ENCODE measurements at places on chromosomes 2 and 18. TPM values are rescaled to one million over a fixed set of nuclear protein-coding genes. Genes with fewer than 3 reads are reported as not detected.
A peak's percentile ranks its signal among the peaks of the same experiment; 100 is the strongest.

GRCh38 chr2:171741189-171741588 is 53.9 kb downstream of the DYNC1I2 start:
- no peak for DNase-seq
- no peaks in the 10 kb centered on the region for H3K4me1 ChIP-seq
- H3K27me3 ChIP-seq = no peaks in the 10 kb centered on the region
- H3K36me3 ChIP-seq = no peaks in the 10 kb centered on the region

GRCh38 chr18:816088-816653 is 4.1 kb upstream of the YES1 start:
- peaks cover 9% of the 10 kb centered on the region for H3K4me1 ChIP-seq
- H3K4me3 ChIP-seq = no peak overlapping the region
- H3K27me3 ChIP-seq = no peaks in the 10 kb centered on the region
- no peaks in the 10 kb centered on the region for H3K36me3 ChIP-seq
- no peak for DNase-seq
- H3K27ac ChIP-seq = no peak overlapping the region

DNA sequence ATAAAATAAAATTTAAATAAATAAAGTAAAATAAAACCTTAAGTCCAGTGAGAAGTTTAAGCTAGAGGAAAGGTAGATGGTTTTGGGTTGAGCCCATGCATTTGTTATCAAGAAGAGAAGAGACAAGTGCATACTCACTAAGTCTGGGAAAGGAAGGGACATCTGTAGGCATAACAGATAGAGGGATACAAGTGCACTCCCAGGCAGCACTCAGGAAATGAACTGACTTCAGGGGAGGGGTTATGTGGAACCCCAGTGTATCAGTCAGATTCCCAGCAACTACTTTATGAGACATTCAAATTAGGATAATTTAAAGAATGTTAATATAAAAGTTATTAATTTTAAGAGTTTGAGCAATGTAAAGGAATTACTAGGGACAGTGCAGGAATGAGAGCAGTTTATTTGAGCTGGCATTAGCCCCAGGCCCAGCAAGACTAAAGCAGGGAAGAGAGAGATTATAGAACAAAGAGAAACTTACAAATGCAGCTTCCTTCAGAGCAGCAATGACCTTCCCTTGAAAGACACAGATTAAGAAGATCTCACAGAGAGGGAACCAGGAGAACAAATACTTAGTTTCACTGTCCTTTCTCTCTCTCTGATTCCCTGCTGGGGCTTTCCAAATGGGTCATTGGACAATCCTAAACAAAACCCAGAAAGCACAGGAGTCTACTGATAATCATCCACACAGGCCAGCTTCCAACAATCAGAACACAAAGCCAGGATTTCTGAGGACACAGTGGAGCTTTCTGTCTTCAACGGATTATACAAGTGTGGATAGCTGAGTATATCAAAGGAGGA is 109.7 kb downstream of the ERBB4 start:
- H3K4me3 ChIP-seq = no peak overlapping the region
- no peak for DNase-seq
- H3K27ac ChIP-seq = no peak overlapping the region
- no peaks in the 10 kb centered on the region for H3K27me3 ChIP-seq
- H3K36me3 ChIP-seq = no peaks in the 10 kb centered on the region

GRCh38 chr2:18903750-18904149 is 314.4 kb upstream of the NT5C1B start:
- peaks cover 5% of the 10 kb centered on the region for H3K4me1 ChIP-seq
- no peaks in the 10 kb centered on the region for H3K36me3 ChIP-seq
- H3K27me3 ChIP-seq = no peaks in the 10 kb centered on the region
- no peak overlapping the region for H3K27ac ChIP-seq
- no peak overlapping the region for H3K4me3 ChIP-seq

Gene LDAH
- total RNA-seq = 1.6 TPM

Gene ANKRD36
- 1.6 TPM for total RNA-seq

DNA sequence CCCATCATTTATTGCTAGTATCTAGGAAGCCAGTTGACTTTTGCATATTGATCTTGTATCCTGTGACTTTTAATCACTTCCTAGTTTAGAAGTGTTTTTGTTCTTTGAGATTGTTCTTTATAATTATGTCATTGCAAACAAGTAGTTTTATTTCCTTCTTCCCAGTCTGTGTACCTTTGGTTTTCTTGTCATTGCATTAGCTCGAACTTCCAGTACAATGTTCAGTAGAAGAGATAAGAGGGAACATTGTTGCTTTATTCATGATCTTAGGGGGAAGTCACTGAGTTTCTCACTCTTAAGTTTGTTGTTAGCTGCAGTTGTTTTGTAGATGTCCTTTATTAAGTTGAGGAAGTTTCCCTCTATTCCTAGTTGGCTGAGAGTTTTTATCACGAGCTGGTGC is 61.0 kb downstream of the TRAPPC12 start:
- H3K36me3 ChIP-seq = no peaks in the 10 kb centered on the region
- no peak for DNase-seq
- H3K4me3 ChIP-seq = no peak overlapping the region
- no peaks in the 10 kb centered on the region for H3K27me3 ChIP-seq

DNA sequence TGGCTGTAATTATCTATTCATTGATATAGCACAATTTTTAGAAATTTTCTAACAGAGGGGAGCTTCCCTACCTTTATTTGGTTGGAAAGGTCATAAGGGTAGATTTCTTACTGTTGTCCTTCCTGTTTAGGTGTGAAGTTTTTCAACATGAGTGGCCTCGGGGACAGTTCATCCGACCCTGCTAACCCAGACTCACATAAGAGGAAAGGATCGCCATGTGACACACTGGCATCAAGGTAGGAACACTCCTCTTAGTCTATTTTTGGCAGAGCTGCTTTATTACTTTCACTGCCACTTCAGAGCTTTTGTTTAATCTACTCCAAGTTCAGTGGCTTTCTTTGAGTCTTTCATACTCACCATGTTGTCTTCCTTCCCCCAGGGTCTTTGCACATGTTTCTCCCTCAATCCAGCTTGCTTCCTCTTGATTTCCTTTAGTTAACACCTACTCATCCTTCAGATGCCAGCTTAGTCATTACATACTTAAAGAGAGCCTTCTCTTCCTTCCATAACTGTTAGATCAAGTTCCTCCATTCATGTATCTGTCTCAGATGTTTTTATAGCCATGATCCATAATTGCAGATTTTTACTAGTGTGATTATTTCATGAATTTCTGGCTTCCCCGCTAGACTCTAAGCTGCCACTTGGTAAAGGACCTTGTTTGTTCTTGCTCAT is 134.5 kb downstream of the PTRHD1 start:
- peaks cover 46% of the 10 kb centered on the region for H3K4me1 ChIP-seq
- peak overlapping the region; percentile 73 for H3K27ac ChIP-seq
- H3K36me3 ChIP-seq = no peaks in the 10 kb centered on the region
- H3K4me3 ChIP-seq = peak overlapping the region; percentile 4

- DNase-seq = no peak
- H3K4me1 ChIP-seq = no peaks in the 10 kb centered on the region
- H3K4me3 ChIP-seq = no peak overlapping the region
- no peak overlapping the region for H3K27ac ChIP-seq
- no peaks in the 10 kb centered on the region for H3K36me3 ChIP-seq
Measured at GRCh38 chr18:25533218-25533617, 181.3 kb upstream of the ZNF521 start.

DNA sequence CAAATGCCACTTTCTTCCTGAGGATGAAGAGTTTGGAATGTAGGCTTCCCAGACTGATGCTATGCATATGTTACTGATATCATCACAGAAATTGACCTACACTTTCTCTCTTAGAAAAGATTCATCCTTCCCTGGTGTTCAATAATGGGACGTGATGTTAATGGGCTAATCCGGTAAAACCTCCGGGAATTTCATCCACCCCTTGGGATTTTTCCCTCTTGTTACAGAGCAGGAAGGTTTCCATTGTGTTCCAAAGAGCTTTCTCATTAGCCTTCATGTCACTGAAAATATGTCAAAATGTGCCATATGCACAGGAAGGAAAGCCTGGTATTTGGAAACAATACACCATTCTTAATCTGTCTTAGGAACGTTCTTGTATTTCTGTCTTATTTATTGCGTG is 20.7 kb downstream of the ALPK2 start:
- no peak overlapping the region for H3K27ac ChIP-seq
- DNase-seq = no peak
- no peaks in the 10 kb centered on the region for H3K27me3 ChIP-seq
- H3K4me3 ChIP-seq = no peak overlapping the region

DNA sequence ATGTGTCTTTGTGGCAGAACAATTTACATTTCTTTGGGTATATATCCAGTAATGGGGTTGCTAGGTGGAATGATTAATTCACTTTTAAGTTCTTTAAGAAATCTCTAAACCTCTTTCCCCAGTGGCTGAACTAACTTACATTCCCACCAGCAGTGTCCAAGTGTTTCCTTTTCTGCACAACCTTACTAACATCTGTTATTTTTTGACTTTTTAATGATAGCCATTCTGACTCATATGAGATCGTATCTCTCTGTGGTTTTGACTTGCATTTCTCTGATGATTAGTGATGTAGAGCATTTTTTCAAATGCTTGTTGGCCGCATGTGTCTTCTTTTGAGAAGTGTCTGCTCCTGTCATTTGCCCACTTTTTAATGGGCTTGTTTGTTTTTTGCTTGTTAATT is 43.1 kb upstream of the PTH2R start:
- no peak overlapping the region for H3K4me3 ChIP-seq
- no peak for DNase-seq

Gene NAT8
- total RNA-seq = not detected

DNA sequence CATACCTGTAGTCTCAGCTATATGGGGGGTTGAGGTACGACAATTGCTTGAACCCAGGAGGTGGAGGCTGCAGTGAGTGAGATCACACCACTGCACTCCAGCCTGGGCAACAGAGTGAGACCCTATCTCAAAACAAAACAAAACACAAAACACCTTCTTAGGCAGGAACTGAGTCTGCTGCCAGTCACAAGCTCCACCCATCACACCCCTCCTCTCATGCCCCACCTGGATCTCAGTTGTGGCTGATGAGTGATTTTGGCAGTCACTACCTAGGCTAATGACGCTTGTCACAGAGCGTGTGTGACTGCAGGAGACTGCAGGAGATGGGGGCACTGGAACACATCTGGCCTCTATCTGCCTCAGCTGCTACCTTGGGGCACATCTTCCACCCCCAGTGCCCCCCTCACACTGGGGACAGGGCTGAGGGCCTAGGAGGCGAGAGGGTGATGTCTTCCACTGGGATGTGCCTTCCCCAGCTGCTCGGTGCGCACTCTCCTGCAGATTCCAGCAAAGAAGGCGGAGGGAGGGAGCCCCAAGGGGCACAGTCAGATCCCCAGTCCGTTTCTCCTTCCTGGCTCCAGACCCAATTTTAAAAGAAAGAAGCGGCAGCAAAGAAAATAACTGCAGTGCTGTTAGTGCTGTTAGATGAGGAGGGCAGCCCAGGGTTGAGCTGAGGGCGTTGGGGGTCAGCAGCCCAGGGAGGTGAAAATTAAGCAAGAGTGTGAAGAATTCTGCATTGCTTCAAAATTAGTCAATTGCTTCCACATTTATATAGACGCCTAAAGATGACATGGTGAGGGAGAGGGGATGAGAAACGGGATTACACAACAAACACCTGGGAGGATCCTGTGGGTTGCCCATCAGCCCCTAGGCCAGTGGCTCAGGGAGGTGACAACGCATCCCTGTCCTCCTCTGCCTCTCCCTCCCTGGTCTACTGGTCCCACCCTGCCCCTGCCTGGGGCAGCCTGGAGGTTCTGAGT is 143.6 kb upstream of the HAAO start:
- no peaks in the 10 kb centered on the region for H3K27me3 ChIP-seq
- H3K4me3 ChIP-seq = no peak overlapping the region
- peaks cover 13% of the 10 kb centered on the region for H3K4me1 ChIP-seq
- no peak for DNase-seq

Gene ANKRD36B
- total RNA-seq = 2.4 TPM
